Activated CD8-positive, alpha-beta T cell treated with anti-CD3 and anti-CD28 coated beads for 36 hours (primary cell): ENCODE measurements at places on chromosomes 1 and 21. TPM values are rescaled to one million over a fixed set of nuclear protein-coding genes. Genes with fewer than 3 reads are reported as not detected.

The S100PBP gene
- total RNA-seq, result 27.3 TPM

DNA sequence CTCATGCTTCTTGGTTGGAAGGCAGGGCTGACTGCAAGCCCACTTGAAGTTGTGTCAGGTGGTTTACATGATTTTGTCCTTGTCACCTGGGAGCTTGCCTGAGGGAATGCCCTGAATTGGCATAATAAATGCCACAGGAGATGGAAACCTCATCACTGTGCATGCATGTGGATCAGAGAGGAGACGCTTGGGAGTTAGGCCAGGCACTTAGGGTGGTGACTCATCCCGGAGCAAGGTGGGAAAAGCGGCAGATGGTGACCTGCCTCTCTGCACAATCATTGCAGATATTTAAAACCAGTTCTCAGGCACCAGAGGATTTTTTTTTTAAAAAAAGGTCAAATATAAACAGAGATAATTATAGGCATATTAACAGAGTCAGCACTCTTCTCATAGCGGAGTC is 202.2 kb upstream of the KIAA0040 start:
- no peaks in the 10 kb centered on the region for H3K27me3 ChIP-seq
- no peak for DNase-seq

- H3K4me3 ChIP-seq, result peak overlapping the region; percentile 86
- peaks cover 42% of the 10 kb centered on the region for H3K4me1 ChIP-seq
- H3K27me3 ChIP-seq, result no peaks in the 10 kb centered on the region
- peak overlapping the region; percentile 98 for H3K27ac ChIP-seq
These were observed 281 bp upstream of the BTF3L4 start for GRCh38 chr1:52055866-52056162.

- peak overlapping the region; percentile 97 for H3K4me3 ChIP-seq
- H3K36me3 ChIP-seq, result peaks cover 38% of the 10 kb centered on the region
- no peak for DNase-seq
These were observed 812 bp upstream of the ARF1 start for GRCh38 chr1:228081578-228082213.

DNA sequence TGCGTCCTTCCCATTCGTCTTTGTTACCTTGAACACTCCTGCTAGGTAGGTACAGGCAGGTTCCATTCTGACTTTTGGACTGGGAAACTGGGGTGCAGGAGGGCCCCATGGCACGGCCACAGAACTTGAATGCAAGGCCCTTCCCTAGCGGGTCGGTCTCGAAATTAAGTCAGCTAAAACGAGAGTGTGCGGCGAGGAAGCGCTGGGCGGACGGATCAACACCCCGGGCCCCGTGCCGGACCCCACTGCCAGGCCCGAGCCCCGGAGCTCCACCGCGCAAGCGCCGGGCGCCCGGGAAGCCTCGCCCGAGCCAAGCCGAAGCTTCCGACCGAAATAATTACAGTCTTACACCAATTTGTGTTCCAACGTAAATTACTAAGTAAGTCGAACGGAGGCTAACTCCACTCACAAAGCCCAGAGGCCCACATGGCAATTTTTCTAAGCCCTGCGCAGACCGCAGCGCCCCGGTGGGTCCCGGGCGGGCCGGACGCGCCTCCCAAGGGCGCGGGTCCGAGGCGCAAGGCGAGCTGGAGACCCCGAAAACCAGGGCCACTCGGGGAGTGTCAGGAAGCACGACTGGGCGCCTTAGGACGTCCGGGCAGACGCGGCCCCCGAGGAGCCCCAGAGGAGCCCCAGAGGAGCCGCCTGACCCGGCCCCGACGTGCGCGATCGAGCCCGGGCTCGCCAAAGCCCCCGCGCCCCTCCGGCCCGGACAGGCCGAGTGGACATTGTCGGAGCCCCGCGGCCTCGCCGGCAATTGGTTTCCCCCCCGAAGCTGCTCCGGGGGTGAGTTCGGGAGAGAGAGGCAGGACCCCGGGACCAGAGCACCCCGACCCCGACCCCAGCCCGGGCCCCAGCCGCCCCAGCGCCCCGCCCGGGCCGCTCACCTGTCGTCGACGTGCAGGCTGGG is 624 bp downstream of the RIPK4 start:
- H3K27me3 ChIP-seq, result peaks cover 66% of the 10 kb centered on the region
- H3K36me3 ChIP-seq, result no peaks in the 10 kb centered on the region
- H3K4me3 ChIP-seq, result peak overlapping the region; percentile 69
- H3K27ac ChIP-seq, result no peak overlapping the region
- peaks cover 26% of the 10 kb centered on the region for H3K4me1 ChIP-seq
- no peak for DNase-seq

DNA sequence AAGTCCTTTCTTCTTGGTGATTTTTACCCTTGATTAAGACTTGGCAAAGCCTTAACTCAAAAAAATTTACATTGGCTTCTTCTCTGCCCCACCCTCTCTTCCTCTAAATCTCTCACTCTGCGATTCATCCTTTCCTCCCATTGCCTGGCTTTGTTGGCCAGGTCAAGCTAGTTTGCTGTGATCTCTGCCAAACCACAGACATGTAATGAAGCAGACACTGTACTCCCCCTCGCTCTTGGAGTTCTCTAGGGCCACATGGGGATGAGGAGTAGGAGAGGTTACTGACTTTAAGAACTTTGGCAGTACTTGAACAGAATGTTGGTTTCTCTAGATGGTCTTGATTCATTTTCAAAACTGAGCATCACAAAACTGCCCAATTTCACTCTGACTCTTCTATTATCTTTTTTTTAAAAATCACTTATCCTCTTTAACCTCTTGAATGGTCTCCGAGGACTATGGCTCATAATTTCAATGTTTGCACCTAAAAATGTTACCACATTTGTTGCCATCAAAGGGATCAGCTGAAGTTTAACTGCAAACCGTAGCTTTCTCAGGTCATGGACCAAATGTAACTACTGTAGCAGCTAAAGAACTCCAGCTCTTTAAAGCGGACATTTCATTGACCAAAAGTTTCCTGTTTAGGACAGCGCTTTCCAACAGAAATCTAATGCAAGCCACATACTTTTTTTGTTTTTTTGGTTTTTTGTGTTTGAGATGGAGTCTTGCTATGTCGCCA is 62.7 kb upstream of the IPO9 start:
- peaks cover 4% of the 10 kb centered on the region for H3K27me3 ChIP-seq
- H3K36me3 ChIP-seq, result no peaks in the 10 kb centered on the region
- H3K4me3 ChIP-seq, result no peak overlapping the region
- H3K27ac ChIP-seq, result no peak overlapping the region
- no peaks in the 10 kb centered on the region for H3K4me1 ChIP-seq

GRCh38 chr1:1956101-1956500 is 37.0 kb upstream of the TMEM52 start:
- H3K4me3 ChIP-seq, result no peak overlapping the region
- H3K27me3 ChIP-seq, result peaks cover 20% of the 10 kb centered on the region
- no peaks in the 10 kb centered on the region for H3K36me3 ChIP-seq
- DNase-seq, result no peak
- peaks cover 13% of the 10 kb centered on the region for H3K4me1 ChIP-seq
- H3K27ac ChIP-seq, result no peak overlapping the region

The CFHR5 gene
- not detected for total RNA-seq

DNA sequence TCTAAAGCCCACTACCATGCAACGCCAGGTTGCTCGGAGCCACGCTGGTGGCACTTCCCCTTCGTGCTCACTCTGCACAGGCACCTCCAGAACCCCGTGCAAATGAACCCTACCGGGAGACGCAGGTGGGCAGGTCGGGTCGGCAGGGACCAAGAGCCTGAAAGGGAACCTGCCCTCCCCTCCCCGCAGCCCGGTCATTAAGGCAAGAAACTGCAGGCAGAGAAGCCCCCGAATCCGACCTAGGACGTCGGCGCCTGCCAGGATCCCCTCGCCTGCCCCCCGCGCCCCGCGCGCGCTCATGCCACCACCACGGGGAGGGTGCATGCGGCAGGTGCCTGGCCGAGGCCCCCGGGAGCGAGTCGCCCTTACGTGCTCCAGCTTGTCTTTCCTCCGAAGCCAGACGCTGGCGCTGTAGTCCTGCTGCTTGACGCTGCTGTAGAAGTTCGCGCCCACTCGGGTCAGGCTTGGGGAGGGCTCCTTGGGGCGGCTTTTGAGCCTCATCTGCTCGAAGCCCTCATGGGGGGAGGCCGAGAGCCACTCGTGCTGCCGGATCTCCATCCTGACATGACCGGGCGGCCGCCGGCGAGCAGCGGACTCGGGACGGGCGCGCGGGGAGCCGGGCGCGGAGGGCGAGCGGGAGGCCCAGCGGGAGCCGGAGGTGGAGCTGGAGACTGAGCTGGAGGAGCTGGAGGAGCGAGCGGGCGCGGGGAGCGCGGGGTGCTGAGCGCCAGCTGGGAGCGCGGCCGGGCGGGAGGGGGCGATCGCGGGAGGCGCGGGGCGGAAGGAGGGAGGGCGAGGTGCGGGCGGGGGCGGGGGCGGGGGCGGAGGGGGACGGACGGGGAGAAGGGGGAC is 552 bp downstream of the PLD5 start:
- DNase-seq, result peak; percentile 6
- no peak overlapping the region for H3K4me3 ChIP-seq
- H3K27me3 ChIP-seq, result peaks cover 47% of the 10 kb centered on the region
- H3K4me1 ChIP-seq, result no peaks in the 10 kb centered on the region
- no peaks in the 10 kb centered on the region for H3K36me3 ChIP-seq

GRCh38 chr1:996851-997712 is 2.8 kb downstream of the HES4 start:
- H3K4me1 ChIP-seq, result peaks cover 20% of the 10 kb centered on the region
- no peak overlapping the region for H3K27ac ChIP-seq
- H3K4me3 ChIP-seq, result no peak overlapping the region

The SPRR2B gene
- total RNA-seq, result not detected

The PCP4 gene
- total RNA-seq, result not detected

- peak overlapping the region; percentile 57 for H3K4me3 ChIP-seq
- peaks cover 2% of the 10 kb centered on the region for H3K36me3 ChIP-seq
- peak; percentile 80 for DNase-seq
- peaks cover 22% of the 10 kb centered on the region for H3K27me3 ChIP-seq
- H3K4me1 ChIP-seq, result peaks cover 14% of the 10 kb centered on the region
- no peak overlapping the region for H3K27ac ChIP-seq
These were observed 11.4 kb upstream of the PHLDA3 start for GRCh38 chr1:201480231-201481003.

The NBPF19 gene
- total RNA-seq, result 17.8 TPM

DNA sequence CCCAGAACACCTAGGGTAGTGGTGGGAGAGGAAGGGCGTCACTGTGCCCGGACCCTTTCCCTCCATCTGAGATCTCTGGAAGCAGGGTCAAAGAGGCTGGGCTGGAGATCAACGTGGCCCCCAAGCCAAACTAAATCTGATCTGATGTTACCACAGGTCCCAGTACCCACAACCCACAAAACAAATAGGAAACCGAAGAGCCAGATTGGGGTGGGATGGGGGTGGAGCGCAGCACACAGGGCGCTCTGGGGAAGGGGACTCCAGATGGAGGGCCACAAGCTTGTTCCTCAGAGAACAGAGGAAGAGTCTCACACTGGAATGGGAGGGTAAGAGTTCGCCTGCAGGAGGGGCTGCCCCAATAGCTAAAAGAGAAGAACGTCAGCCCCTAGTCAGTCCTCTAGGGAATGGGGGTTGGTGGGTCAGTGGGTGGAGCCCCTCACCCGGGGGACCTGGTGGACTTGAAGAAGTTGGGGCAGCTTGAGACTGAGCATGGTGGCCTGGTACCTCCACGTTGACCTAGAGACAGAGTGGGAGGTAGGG is 1.5 kb downstream of the PAQR6 start:
- H3K4me1 ChIP-seq, result peaks cover 17% of the 10 kb centered on the region
- H3K4me3 ChIP-seq, result peak overlapping the region; percentile 10
- no peaks in the 10 kb centered on the region for H3K27me3 ChIP-seq
- H3K36me3 ChIP-seq, result peaks cover 3% of the 10 kb centered on the region
- DNase-seq, result no peak
- H3K27ac ChIP-seq, result peak overlapping the region; percentile 13

The OR2L3 gene
- not detected for total RNA-seq

- no peak overlapping the region for H3K27ac ChIP-seq
- no peaks in the 10 kb centered on the region for H3K27me3 ChIP-seq
- H3K4me1 ChIP-seq, result no peaks in the 10 kb centered on the region
- no peaks in the 10 kb centered on the region for H3K36me3 ChIP-seq
These were observed 234.1 kb upstream of the VAMP3 start for GRCh38 chr1:7536891-7537591.

- no peak overlapping the region for H3K27ac ChIP-seq
- peaks cover 38% of the 10 kb centered on the region for H3K27me3 ChIP-seq
- no peak overlapping the region for H3K4me3 ChIP-seq
- no peaks in the 10 kb centered on the region for H3K36me3 ChIP-seq
These were observed 4.6 kb downstream of the MYCL start for GRCh38 chr1:39896909-39897685.

The ANKRD35 gene
- 0.54 TPM for total RNA-seq
